ENCODE measurements at places on chromosomes 6 and 20. TPM values are rescaled to one million over a fixed set of nuclear protein-coding genes. Genes with fewer than 3 reads are reported as not detected.

DNA sequence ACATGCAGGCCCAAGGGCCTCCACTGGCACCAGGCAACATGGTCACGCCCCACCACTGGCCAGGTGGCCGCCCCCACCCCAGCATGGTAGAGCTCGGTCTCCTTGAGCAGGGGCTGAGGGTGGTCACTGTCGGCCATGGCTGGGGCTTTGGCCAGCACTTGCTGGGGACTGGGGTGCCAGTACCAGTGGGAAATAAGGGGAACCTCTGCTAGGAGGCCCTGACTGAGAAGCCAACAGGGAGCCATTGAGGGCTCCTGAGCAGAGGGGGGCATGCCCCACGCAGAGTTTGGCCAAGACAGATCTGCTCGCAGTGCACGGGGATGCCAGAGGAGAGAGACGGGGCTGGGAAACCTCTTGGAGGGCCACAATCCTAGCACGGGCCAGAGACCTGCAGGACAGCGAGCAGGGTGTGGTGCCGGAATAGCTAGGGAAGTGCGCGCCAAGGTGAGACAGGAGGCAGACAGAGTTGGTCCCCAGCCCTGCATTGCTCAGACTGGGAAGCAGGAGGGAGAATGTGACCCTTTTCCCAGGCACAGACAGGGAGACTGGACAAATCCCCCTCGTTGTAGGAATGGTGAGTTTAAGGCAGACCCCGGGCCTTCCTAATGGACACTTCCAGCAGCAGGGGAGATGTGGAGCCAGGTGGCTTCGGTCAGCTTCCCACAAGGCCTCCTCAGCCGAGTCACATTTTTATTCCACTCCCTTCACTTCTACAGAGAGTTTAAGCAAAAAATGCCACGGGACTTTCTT lies 179.0 kb upstream of the CST7 start:
- DNase-seq = no peak

DNA sequence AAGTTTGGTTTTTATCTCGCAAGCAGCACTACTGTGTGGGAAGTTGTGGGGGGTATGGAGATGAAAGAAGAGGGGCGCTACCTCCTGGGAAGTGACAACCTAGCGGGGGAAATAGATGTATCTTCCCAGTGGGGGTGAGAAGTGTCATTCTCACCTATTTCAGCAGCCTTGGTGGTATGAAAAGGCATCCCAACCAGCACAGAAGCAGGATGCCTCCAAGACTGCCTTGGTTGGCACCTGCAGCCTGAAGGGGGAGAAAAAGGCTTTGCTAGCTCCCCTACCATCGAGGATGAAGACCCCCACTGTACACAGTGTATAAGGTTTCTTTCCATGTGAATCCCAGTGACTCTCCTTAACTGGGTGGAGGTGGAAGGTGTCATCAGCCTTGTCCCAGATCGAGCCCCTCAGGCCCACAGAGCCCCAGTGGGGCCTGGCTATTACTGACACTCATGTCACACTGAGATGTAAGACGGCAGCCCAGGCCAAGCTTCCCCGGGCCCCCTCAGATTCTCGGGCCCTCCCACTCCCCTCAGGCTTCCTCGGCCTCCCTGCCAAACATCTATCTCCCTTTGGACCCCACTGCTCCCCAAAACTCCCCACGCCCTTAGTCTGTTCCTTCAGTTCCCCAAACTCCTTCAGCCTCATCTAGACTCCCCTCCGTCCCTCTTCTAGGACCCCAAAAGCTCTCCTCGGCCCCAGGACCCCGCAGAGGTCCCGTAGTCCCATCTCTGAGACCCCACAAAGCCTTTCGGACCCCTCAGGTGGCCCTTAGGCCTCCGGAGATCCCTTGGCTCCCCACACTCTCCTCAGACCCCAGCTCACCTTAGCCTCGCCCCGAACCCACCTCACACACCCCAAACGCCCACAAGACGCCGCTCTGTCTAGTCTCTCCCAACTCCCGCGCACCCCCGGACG lies 688 bp downstream of the COMMD7 start:
- no peak for DNase-seq

GRCh38 chr20:23637282-23638221 lies at the start of gene CST3:
Gene CST3, minus strand, starts transcription at chr20:23637955. Its CDS starts 93 bp downstream, at chr20:23637862.
- peak; percentile 52 for DNase-seq

GRCh38 chr6:119499797-119500196 lies 150.2 kb upstream of the MAN1A1 start:
- DNase-seq = no peak

GRCh38 chr6:26130581-26131249 lies 43.5 kb downstream of the HFE start:
- no peak for DNase-seq

GRCh38 chr20:25271486-25272222 lies 23.8 kb downstream of the PYGB start:
- no peak for DNase-seq

DNA sequence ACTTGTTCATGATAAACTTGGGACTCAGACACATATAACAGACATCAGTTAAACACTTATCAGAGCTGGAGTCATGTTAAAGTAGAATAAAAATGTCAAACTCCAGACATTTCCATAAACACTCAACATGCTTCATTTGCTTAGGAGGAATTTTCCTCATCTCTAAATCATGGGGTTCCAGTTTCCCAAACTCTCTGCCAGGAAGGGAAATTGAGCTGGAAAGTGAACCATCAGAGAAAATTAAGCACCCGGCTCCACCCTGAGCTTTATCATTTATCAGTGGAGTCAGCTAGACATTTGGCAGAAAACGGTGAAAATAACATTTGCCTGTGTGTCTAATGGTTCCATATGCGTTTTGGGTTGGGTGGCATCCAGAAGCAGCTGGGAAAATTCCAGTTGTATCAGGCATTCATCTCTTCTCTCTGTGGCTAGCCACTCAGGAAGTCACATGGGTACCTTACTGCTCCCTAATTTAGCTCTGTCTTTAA lies 25.3 kb upstream of the ZNFX1 start:
- DNase-seq = no peak

GRCh38 chr6:119610265-119610664 lies 260.7 kb upstream of the MAN1A1 start:
- no peak for DNase-seq

FAM135A gene
- polyA plus RNA-seq = 5.4 TPM
